ENCODE measurements at places on chromosomes 1 and 21.

DNA sequence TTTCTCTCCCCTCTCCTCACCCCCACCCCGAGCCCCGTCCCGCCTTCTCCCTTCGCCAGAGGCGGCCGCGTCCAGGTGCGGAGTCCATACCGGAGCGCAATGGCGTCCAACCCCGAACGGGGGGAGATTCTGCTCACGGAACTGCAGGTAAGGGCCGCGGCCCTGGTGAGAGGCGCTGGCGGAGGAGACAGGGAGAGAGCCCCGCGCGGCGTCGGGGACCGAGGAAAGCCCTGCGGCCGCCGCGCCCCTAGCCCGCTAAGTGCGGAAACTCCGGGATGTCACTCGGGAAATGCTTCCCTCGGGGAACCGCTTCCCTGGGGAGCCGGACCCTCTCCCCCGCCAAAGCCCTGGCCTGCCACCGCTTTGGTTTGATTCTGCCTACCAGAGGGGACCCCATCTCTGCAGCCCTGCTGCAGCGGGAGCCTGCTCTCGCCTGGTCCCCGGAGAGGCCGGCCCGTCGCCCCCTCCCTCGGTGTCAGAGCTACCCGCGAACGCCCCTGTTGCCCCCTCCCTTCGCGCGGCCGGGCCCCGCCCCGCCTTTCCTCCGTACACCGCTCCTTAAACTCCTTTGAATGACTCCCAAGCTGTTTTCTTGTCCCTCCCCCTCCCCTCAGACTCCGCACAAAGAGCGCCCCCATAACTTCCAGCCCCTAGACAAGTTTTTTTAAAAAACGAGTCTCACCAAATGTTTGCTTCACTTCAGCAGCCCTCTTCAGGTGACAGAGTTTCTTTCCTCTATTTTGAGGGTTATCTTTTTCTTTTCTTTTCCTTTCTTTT is 597 bp downstream of the PKN2 start:
- DNase-seq = peak; percentile 71

DNA sequence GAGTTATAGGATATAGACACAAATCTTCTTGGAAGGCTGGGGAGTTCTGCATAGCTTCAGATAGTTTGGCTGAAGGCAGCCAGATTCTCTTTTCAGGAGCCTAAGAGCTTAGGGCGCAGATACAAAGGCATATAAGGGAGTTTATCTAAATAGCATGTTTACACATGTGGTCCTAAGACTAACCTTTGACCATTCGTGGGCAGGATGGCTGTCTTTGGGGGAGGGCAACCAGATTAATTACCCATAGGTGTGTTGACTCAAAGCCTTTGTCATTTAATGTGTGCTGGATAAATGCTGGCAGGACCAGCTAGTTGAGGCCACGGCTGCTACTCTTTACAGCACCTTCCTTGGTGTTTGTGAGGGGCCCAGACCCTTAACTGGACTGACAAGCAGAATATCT is 71.8 kb downstream of the IER5 start:
- no peak for DNase-seq

DNA sequence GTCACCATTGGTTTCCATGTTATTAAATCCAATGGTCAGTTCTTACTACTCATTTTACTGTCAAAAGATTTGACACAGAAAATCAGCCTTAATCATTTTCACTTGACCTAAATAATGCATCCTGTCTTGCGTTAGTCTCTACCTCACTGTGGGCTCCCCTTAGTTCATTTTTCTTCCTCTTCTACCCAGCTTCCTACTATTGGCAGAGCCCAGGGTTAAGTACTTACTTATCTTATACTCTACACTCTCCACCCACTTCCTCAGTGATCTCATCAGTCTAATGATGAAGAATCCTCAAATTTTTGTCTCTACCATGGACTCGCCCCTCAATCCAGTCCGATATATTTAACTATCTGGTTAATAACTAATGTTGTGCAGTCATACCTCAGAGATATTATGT is 735.9 kb downstream of the KCNT2 start:
- DNase-seq = no peak

DNA sequence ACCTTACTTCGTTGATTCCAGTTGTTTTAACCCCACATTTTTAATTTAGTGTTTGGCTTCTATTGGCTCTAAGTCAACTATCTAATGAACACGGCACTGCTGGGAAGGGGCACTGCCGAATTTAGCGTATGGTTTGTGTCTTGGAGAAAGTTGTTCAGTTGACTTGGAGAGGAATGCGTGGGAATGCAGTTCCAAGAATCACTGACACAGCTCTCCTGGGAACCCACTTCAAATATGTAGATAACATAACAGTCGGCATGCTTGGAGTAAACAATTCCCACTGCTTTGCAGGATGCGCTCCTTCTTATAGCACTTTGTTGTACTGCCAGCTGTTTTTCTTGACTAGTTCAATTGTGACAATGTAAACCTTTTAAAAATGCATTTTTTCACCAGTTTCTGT is 104.3 kb downstream of the RYR2 start:
- DNase-seq = no peak

DNA sequence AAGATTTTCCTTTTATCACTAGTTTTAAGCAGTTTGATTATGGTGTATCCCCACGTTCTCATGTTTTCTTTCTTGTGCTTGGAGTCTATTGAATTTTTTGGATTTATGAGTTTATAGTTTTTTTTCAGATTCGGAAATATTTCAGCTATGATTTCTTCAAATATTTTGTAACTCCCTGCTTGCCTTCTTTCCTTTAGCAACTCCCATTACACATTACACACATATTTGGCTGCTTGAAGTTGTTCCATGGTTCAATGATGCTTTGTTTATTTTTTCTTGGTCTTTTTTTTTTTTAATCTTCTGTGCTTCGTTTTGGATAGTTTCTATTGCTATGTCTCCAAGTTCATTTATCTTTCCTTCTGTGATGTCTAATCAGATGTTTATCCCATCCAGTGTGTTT is 48.5 kb upstream of the WARS2 start:
- no peak for DNase-seq

GRCh38 chr1:151062741-151063371 is 2.7 kb downstream of the MLLT11 start:
- no peak for DNase-seq

DNA sequence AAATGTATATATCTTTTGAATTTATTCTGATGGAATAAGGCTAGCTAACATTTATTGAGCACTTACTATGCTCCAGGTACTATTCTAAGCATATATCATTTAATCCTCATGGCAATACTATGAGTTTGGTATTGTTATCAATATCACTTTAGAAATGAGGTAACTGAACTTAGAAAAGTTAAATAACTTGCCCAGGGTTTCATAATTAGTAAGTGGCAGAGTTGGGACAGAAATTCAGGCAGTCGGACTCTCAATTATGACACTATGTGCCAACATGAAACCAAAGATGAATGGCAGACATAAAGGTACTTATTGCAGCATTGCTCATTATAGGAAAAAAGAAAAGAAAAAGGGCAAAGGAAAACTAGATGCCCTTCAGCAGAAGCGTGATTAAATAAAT is 48.2 kb downstream of the RAB3GAP2 start:
- no peak for DNase-seq

Measured in GM13977 (cell line).